ENCODE measurements at places on chromosomes 1 and 21.

DNA sequence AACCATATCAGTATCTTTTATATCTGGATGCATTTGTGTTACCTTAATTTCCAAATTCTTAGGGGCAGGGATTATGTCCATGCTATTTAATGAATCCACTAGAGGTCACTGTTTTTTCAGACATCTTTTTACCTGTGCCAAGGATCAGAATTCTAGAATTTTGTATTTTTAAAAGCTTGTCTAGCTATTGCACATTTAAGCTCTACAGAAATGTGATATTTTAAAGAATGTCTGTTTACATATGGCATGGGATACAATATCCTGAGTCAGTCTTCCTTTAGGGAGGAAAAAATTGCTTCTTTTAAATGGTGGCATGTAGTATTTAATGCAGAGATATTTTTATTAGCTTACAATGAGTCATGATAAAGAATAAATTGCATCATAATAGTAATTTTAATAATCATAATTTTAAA, 11.3 kb downstream of the RPAP2 start:
- DNase-seq = no peak

GRCh38 chr1:8406011-8406410, 88.1 kb downstream of the SLC45A1 start:
- DNase-seq = no peak

GRCh38 chr1:223609977-223610376, 55.5 kb downstream of the CAPN8 start:
- no peak for DNase-seq

- no peak for DNase-seq
Observed at GRCh38 chr1:112717263-112717873, 2.2 kb upstream of the PPM1J start.

DNA sequence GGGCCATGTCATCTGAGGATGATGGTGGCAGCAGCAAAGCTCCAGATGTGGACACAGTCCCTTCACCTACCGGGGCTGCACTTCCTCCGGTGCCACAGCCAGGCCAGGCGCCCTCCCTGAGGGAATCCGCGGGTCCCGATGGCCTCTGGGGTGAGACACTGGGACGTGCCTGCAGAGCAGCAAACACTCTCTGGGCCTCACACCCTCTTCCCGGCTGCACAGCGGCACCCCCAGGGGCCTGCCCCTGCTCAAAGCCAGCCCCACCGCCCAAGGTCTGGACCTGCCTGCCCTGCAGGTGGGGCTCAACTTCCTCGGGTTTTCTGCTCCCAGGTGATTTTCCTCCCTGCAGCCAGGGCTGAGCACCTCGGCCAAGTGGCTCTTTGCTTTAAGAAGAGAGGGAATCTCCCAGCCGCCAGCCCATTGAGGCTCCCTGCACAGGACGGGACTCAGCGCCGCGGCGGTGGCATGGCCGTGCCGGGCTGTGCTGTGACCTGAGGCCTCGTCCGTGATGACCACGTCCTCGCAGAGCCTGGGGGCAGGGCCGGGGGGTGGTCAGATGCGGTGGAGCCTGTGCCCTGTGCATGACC, 21.3 kb upstream of the COL18A1 start:
- DNase-seq = no peak

DNA sequence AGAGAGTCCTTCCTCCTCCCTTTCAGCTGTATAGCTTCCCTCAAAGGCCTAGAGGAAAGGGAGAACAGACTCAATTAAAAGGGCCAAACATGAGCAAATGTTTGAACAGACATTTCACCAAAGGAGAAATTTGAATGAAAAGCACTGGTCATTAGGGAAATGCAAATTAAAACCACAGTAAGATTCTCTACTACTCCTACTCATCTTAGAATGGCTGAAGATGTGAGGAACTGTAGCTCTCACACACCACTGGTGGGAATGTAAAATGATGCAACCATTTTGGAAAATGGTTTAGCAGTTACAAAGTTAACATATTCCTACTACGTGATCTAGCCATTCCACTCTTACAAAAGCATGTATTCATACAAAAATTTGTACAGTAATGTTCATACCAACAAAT, 253.0 kb upstream of the HOOK1 start:
- DNase-seq = no peak

- DNase-seq = no peak
Observed at GRCh38 chr1:41498804-41499203, 14.3 kb upstream of the EDN2 start.

- no peak for DNase-seq
Observed at GRCh38 chr1:12613180-12613579, 4.8 kb downstream of the DHRS3 start.

DNA sequence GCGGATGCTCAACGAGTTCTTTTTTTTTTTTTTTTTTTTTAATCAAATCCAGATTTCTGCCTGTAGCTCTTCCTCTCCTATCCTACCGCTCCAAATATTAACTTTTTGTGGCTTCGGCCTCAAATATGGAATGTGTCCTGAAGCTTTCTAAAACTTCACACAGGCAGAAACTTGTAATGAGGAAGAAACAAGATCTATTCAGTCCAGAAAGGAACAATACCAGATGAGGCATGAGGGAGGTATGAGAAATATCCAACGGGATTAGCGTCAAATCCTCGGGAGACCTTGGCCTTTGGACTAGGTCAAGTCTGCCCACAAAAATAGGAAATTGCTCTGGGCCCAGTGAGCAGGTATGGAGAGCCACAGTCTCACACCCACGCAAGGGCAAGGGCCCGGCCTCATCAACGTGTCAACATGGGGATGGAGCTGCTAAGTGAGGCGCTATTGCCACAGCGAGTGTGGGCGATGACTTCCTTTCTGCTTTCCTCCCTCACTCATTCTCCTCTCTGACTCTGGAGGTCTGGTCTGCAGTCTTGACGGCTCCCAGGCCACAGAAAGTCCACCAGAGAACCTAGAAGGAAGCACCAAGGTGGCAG, 66.6 kb downstream of the BCAR3 start:
- no peak for DNase-seq

Measured in AG04449 (cell line).